Choroid plexus epithelial cell (primary cell): ENCODE measurements at places on chromosomes 4 and X.

GRCh38 chrX:9333873-9334560, 130.8 kb upstream of the TBL1X start:
- no peak for DNase-seq

- no peak for DNase-seq
These were observed 1.5 kb downstream of the TMEM271 start for GRCh38 chr4:574346-575161.

- DNase-seq, result no peak
These were observed 212.5 kb downstream of the NDST4 start for GRCh38 chr4:114900934-114901333.

DNA sequence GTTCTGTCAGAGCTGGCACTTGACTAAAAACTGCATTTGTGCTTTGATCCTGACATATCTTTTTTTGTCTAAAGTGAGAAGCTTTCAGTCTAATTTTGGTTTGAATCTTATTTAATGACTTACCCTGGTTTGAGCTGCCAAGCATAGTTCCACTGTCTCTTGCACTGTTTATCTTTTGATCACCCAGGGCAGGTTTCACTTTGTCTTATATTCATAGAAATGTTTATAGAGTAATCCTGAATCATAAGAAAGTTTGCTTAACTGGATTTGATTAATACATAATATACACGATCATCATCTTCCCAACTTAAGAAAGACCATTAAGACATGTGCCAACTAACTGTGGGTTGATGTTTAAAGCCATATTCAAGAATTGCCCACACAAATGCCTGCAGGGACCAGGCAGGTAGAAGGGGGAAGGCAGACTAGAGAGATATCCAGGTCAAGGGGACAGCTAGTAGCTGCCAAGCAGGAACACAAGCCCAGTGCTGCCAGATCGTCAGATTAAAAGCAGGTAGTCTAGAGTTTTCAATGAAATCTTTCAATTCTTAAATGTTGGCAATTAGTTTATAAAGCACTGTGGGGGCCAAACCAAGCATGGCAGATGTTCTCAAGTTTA, 1.9 kb downstream of the GK start:
- no peak for DNase-seq

- DNase-seq, result peak; percentile 83
These were observed 7.9 kb downstream of the BDH2 start for GRCh38 chr4:103091601-103092223.

- peak; percentile 92 for DNase-seq
These were observed 108.3 kb downstream of the CDS1 start for GRCh38 chr4:84691170-84691691.

GRCh38 chr4:187608001-187608421, 387.6 kb upstream of the ZFP42 start:
- peak; percentile 55 for DNase-seq

GRCh38 chrX:129686422-129686948, 31.7 kb upstream of the APLN start:
- peak; percentile 54 for DNase-seq

DNA sequence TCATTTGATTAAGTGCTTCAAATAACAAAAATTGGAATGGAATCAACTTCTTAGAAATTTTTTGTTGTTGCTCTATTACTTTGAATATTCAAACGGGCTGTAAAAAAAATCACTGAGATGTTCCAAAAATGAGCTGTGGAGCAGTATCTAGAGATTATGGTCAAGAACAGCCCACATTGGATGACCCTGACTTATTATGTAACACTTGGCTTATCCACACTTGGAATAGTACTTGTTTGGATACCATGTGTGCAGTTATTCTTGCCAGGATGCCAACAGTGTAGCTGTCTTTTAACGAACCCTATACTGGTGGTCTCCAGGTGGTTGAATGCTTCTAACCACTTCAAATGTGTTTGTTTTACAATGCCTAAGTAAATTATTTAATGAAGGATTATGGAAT, 64.9 kb upstream of the CAMK2D start:
- no peak for DNase-seq
